ENCODE measurements at places on chromosomes 4 and X. TPM values are rescaled to one million over a fixed set of nuclear protein-coding genes. Genes with fewer than 3 reads are reported as not detected.

ODAM gene
- 115 TPM for total RNA-seq

BST1 gene
- 0.22 TPM for total RNA-seq

ZCCHC18 gene
- not detected for total RNA-seq

MSX1 gene
- 13.8 TPM for total RNA-seq

ZRSR2 gene
- 4.9 TPM for total RNA-seq

KLF8 gene
- total RNA-seq, result not detected

ADAM29 gene
- not detected for total RNA-seq

SLC4A4 gene
- not detected for total RNA-seq

DHX15 gene
- 198 TPM for total RNA-seq

MAGEB4 gene
- total RNA-seq, result not detected

NRK gene
- total RNA-seq, result not detected

SFRP2 gene
- not detected for total RNA-seq

HCCS gene
- 28.6 TPM for total RNA-seq

GPM6B gene
- total RNA-seq, result not detected

HSFX3 gene
- total RNA-seq, result not detected

ARX gene
- total RNA-seq, result not detected

GAGE12F gene
- total RNA-seq, result not detected

KCTD8 gene
- total RNA-seq, result not detected

EGF gene
- 0.07 TPM for total RNA-seq

CENPVL1 gene
- not detected for total RNA-seq

ITIH6 gene
- total RNA-seq, result not detected

MTNR1A gene
- not detected for total RNA-seq

SCRG1 gene
- not detected for total RNA-seq

PABPC1L2B gene
- not detected for total RNA-seq

WAS gene
- total RNA-seq, result not detected

PAK3 gene
- not detected for total RNA-seq

STK32B gene
- not detected for total RNA-seq

HELT gene
- not detected for total RNA-seq

MEPE gene
- not detected for total RNA-seq

NUP62CL gene
- 5.5 TPM for total RNA-seq

RHOH gene
- not detected for total RNA-seq

NXF2 gene
- total RNA-seq, result not detected

SATL1 gene
- total RNA-seq, result not detected

MXRA5 gene
- not detected for total RNA-seq

SOX3 gene
- total RNA-seq, result not detected

RAB41 gene
- total RNA-seq, result not detected

KLHL4 gene
- total RNA-seq, result 0.13 TPM

TEX11 gene
- not detected for total RNA-seq

NR0B1 gene
- not detected for total RNA-seq

MAGEA1 gene
- total RNA-seq, result not detected

REELD1 gene
- total RNA-seq, result not detected
